ENCODE measurements at places on chromosomes 5 and 9. TPM values are rescaled to one million over a fixed set of nuclear protein-coding genes. Genes with fewer than 3 reads are reported as not detected.

DNA sequence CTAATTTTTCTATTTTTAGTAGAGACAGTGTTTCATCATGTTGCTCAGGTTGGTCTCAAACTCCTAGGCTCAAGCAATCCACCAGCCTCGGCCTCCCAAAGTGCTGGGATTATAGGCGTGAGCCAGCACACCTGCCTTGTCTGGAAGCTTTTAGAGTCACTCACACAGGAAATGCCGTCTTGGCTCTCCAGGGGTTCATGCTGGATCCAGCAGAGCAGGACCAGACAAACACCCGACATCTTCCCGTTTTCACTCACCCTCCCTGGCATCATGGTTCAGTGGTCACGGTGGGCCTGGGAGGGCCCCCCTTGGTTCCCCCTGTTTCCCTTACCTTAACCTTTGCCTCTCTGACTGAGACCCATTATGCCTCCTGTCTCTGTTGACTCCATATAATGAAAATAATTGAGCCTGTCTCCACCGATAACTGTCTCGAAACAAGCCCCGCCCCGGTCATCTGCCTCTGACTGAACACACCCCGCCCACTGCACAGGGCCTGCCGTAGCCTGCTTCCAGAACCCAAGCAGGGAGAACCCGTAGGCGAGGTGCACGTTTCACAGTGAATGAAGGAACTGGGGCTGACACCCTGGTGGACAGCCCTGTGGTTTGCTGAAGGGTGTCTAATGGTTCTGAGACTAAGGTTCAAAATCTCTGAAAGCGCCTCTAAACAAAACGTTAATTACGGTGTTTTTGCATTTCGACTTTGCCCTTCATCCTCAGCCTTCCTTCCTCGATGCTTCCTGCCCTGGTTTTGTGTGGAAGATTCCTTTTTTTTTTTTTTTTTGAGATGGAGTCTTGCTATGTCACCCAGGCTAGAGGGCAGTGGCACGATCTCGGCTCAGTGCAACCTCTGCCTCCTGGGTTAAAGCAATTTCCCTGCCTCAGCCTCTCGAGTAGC, 39.7 kb upstream of the SPRY4 start:
- DNase-seq, result no peak

KIF12 gene
- not detected for polyA plus RNA-seq

- DNase-seq, result no peak
These were observed 592.1 kb downstream of the TLE4 start for GRCh38 chr9:80163889-80164288.

DNA sequence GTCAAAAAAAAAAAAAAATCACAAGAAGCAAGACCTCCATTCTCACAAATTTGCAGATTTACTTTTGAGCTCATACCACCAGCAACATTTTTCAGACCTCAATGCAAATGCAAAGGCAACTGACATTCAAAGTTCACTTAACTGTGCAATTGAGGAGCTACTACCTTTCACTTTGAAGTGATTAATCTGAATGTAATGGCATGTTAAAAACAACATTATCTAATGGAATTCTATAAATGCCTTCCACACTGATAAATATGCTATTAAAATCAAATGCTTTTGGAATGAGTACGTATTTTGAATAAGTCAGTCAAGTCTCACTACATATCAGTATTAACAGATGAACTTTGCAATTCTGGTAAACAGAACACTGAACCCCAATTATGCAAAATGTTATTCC, 32.3 kb downstream of the UBQLN1 start:
- no peak for DNase-seq

DNA sequence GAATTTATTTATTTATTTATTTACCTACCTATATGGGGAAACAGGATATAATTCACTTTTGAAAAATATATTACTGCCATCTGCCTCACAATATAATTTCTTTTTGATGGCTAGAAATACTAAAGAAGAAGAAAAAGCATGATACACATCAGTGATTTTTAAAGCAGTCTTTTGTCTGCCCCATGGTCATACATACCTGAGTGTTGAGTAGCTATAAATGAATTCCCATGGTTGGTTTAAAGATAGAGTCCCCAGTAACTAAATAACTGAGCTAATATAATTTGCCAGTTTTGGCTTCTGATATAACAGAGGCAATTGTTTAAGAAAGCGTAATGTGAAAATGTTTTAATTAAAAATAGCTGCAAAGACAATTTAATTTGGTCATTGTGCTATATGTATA, 447.8 kb downstream of the PDE4D start:
- no peak for DNase-seq

CMBL gene
- polyA plus RNA-seq, result 0.35 TPM

- no peak for DNase-seq
These were observed 85.1 kb downstream of the ARRDC3 start for GRCh38 chr5:91297994-91298393.

DNA sequence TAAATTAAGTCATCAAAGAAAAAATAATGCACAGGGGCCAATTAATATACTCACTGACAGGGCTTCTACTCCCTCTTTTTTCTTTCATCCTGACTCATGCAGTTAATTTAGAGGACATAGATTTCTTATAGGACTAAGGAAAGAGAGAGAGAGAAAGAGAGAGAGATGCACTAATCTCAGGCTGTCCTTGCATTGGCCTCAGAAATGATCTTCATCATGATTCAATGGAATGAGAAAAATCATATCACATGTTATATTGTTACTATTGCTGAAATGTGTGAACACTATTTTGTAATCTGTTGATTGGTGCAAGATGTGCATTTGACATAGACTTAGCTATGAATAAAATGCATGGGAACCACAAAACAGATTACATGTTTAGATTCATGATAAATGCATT, 608.3 kb upstream of the NUDT12 start:
- DNase-seq, result no peak

GRCh38 chr5:113663879-113664541, 150.5 kb downstream of the YTHDC2 start:
- no peak for DNase-seq

DNA sequence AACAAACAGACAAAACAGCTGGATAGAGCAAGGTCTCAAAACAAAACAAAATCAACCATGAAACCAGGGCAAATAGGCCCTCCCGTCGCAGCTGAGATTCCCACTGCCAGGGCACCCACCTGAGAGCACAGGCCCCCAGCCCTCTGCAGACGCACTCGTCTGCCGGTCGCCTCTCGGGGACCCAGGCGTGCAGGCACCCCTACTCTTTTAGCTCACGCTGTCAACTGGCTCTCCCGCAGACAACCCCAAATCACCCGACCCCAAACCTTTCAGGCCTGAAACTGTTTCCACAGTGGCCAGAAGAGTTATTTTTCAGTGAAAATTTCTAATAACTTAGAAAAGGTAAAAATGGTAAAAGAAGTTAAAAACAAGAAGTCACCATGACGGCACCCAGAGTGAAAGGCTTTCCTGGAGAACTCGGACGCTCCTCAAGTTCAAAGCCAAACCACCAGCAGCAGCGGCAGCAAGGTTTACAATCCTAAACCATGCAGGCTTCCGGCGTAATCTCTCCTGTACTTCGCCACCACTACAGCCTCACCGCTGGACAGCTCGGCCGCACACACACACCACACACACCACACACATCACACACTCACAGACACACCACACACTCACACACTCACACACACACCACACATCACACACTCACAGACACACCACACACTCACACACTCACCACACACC, 1.9 kb upstream of the UBE2QL1 start:
- DNase-seq, result no peak

GRCh38 chr9:14769230-14769571, 46.7 kb upstream of the CER1 start:
- no peak for DNase-seq

DNA sequence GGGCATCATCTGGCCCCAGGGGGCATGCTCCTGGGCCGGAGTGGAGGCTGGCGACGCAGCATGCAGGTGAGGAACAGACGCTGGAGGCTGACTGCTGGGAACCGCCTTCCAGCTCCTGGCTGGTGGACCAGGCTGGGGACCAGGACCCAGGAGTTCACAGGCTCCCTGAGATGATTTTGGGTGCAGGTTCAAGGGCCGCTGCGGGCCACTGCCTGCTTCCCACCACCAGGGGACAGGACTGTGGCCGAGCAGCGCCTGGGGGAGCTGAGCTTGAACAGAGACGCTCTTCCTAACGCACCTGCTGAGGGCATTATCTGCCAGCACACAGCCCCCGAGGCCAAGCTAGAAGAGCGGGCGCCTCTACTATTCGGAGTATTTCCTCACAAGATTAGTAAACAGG, 132.1 kb upstream of the RAPGEF1 start:
- DNase-seq, result no peak

- DNase-seq, result no peak
These were observed 79.3 kb downstream of the BRINP1 start for GRCh38 chr9:119289740-119290433.
